Mesothelial cell of epicardium (in vitro differentiated cells): ENCODE measurements at places on chromosomes 13 and 19. TPM values are rescaled to one million over a fixed set of nuclear protein-coding genes. Genes with fewer than 3 reads are reported as not detected.

GRCh38 chr13:108833531-108833930 is 204.1 kb downstream of the MYO16 start:
- no peak for DNase-seq

DNA sequence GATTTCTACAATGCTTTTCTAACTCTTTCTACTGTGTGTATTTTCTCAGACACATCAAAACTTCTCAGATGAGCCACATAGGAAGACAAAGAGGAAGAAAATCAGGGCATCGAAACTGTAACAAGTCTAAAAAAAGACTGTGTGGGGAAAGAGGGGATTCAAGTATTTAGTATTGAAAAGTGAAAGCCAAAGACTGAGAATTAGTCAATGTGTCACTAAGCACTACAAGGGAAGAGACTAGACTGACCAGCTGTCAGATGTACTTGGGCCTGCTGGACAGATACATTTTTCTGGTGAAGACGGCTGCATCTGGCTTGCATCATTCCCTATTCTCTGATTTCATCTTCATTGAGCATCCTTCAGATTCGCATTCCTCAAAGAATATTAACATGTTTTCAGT is 25.4 kb downstream of the COMMD6 start:
- DNase-seq: no peak

- DNase-seq: no peak
These were observed 1414.6 kb downstream of the SLITRK1 start for GRCh38 chr13:82467626-82468025.

The ZNF534 gene
- total RNA-seq: not detected in 3 replicates

The CGB2 gene
- 0.71 to 4.7 TPM (median 1.2 TPM) in 3 replicates for total RNA-seq

The KLK1 gene
- total RNA-seq: 0.27 to 0.40 TPM in 2 of 3 replicates, not detected in the other

GRCh38 chr13:92459306-92459705 is 767.3 kb upstream of the GPC6 start:
- DNase-seq: no peak

DNA sequence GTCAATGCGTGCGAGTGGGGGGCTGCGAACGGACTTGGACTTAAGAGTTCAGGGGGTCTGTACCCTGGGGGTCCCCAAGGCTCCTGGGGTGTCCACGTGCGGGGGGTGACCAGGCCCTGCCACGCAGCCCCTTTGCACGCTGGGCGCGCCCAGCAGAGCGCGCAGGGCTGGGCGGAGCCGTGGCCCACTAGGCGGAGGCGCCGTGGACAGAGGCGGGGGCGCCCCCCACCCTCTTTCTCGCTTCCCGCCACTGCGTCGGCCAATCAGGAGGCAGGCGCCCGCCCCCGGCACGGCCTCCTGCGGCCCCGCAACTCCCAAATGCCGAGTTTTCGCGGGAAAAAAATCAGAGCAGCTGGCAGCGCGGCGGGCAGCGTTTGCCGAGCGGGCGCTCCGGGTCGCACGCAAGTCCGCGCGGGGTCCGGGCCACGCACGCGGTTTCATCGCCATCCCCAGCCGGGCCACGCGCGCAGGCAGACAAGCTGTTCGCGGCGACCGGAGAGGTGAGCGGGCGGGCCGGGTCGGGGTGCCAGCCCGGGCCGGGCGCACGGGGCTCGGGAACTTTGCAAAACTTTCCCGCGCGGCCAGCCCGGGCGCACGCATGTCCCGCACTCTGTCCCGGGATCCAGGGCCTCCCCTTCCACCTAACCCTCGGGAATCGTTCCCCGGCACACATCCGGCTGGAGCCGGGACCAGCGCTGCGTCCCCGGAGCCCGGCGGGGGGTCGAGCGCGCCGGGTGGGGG is at the start of gene UHRF1:
Gene UHRF1, plus strand, starts transcription at position 346 of the 741 bp plus-strand sequence. CDS start 1,385 bp downstream, outside the sequence.
- no peak for DNase-seq
